Endodermal cell (in vitro differentiated cells): ENCODE measurements at places on chromosomes 4 and X.

- no peak for DNase-seq
These were observed 166.6 kb upstream of the GLRA2 start for GRCh38 chrX:14362721-14363120.

DNA sequence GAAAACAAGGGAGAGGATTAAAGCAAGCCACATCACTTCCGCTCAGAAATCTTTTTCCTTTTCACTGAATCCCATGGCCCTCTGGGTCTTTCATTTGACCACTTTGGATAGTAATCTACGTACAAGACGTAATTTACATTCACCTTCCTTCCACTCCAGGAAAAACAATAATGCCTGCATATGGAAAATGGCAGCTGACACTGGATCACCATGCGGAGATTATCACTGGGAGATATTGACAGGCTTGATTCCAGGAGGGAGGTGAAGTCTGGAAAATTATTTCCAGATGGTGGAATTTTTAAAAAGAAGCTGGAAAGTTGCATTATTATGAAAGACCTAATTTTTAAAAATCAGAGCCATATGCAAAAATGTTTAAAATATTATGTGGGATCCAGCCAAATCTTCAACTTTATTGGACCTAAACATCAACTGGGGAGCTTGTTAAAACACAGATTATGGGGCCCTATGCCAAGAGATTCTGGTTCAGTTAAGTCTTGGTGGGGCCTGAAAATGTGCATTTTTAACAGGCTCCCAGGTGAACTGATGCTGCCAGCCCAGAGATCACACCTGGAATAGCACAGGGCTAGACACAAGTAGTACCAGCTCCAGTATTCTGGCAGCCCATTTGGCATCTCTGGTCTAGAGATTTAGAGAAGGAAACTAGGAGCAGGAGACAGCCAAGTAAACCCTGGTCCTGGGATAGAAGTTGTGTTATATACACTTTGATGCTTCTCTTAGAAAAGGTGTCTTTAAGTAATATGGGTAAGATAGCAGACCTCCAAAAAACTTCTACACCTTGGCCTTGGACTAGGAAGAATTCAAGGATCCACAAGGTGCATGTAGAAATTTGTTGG, 290.3 kb upstream of the LDB2 start:
- DNase-seq: no peak

DNA sequence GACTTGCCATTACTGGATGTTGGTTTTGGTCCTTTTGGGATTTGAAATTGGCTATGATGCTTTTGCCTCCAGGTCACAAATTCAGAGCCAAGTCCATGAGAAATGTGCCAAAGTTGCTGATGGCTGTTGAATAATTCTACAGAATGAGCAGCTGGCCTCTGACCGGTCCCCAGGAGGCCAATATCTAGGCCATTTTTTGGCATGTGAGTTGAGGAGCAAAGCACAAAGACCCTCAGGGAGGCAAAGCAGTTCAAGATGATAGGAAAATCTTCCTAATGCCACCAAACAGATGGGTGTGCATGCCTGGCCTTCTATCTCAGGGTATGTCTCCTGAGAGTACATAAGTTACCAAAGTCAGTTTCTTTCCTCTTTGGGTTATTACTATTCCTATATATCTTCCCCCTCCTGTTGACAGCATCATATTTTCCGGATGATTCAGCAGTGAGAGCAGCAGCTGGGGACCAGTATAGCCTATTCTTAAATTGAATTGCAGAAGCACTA, 44.4 kb downstream of the SEL1L3 start:
- no peak for DNase-seq

GRCh38 chr4:57136281-57136680, 26.1 kb upstream of the IGFBP7 start:
- DNase-seq: no peak

DNA sequence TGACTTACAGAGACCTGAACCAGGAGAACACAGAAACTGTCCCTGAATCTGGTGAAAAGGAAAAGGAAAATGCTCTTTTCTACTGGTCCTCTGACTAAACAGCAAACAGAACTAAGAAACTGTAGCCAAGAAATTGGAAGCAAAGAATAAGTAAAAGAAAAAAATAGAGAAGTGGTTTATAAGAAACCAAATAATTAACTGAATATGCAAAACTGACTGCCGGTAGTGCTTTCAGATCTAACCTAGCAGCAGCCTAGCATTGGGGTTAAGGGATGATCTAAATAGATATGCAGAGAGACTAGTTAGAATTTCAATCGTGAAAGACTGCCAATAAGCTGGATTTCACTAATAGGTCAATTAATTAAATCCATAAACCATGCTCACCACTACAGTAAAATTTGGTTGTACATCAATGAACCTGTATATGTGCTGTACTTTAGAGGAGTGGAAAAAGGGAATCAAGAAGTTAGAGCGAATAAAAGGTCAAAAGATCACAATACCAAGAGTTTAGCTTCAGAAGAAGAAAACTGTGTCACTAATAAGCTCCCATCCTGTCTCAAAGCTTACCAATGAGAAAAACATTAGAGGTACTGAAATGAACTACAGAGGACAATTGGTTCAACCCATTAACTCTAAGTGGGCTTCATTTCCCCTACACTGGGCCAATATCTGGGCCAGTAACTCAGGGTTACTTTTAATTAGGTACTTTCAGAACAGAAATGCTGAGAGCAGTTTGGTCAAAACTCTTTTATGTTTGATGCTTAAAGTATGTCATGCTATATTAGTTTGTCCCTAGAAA, 53.6 kb downstream of the KLHL13 start:
- DNase-seq: no peak

DNA sequence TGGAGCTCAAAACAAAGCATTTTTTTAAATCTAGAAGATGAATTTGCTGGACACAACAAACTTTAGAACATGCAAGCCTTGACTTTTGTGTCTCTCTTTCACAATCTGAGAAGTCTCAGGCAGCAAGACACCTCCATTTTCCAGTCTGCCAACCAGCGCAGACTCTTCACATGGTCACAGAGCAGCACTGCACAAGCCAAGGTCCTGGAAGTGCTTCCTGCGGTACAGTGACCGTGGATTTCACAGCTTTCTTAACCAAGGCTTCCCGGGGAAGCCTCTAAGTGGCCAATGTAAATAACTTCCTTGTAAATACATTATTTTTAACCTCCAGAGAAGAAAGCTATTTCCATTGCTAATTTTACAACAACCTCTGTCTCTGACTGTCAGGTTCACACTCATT, 31.2 kb downstream of the ZNF827 start:
- DNase-seq: no peak

DNA sequence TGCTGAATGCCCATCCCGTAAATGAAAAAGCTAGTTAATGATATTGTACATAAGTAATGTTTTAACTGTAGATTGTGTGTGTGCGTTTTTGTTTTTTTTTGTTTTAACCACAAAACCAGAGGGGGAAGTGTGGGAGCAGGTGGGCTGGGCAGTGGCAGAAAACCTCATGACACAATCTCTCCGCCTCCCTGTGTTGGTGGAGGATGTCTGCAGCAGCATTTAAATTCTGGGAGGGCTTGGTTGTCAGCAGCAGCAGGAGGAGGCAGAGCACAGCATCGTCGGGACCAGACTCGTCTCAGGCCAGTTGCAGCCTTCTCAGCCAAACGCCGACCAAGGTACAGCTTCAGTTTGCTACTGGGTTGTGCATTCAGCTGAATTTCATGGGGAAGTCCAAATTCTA, at the start of gene SPP1:
Gene SPP1 (plus strand): TSS at position 249 of the 400 bp plus-strand sequence. CDS start 1,182 bp downstream, outside the sequence.
- DNase-seq: peak; percentile 90

GRCh38 chr4:75848891-75849290, 53.4 kb downstream of the PPEF2 start:
- no peak for DNase-seq

GRCh38 chr4:185334326-185334725, 61.4 kb downstream of the LRP2BP start:
- DNase-seq: no peak

DNA sequence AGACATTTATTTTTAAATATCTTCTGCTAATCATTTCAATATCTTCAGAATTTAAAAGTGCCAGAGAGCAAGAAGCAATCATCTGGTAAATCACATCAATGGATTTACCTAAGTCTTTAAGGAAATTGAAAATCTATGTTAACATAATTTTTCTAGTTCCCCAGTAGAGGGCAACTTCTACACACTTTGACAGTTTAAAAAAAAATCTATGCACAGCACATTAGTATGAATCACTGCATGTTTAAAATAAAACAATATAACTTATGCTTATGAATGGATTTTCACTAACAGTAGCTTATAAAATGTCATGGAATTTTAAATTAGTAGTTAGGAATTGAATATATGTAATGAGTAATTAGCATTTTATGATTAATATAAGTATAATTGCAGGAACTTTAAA, 126.5 kb downstream of the REELD1 start:
- no peak for DNase-seq

GRCh38 chr4:167613381-167613780, 379.1 kb upstream of the SPOCK3 start:
- no peak for DNase-seq

DNA sequence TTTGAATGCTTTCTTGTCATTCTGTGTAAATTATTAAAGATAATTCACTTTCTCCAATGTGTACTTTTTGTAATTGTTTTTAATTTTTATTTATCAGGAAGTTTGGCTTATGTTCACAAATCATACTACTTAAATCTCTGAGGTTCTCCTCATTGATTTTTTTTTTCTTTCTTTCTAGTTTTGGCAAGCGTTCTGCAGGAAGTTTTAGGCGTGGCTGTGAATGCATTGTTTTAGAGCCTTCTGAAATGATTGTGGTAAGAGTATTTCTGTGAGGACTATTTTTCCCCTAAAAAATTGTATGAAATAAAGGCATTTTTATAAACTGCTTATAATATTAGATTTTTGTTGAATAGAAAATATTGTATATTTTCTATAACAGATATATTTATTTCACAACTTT, 135.8 kb downstream of the RAPGEF2 start:
- DNase-seq: no peak

DNA sequence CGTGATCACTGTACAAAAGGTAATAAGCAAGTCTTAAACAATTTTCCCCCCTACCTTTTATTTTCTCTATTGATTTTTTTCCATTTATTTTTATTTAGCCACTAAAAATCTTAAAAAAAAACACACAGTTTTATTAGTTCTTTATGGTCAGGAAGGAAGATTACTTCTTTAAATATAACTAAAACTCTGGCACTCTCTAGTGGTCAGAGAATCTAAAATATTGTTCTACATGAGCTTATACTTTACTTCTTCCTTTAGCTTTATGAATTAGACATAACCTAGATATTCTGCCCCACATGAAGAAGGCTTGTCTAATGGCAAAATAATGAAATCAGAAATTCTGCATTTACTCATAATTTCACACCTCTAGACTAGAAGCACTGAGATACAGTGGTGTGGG, 135.2 kb downstream of the PDE5A start:
- DNase-seq: no peak

DNA sequence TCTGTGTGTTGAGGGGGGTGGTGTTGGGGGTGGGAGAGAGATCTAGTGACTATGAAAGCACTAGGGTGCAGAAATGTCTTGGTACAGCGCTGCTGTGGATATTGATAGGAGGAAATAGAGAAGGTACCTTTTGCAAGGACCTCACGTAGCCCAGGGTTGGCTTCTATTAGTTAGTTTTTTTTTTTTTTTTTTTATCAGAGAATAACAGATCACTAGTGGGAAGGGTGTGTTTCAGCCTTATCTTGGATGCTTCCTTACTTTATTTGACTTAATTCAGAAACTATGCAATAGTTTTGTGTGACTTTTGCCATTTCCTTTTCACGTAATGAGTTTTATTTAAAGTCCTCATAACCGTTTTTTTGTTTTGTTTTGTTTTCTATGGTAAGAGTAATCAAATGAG, 16.4 kb upstream of the PGRMC2 start:
- no peak for DNase-seq

DNA sequence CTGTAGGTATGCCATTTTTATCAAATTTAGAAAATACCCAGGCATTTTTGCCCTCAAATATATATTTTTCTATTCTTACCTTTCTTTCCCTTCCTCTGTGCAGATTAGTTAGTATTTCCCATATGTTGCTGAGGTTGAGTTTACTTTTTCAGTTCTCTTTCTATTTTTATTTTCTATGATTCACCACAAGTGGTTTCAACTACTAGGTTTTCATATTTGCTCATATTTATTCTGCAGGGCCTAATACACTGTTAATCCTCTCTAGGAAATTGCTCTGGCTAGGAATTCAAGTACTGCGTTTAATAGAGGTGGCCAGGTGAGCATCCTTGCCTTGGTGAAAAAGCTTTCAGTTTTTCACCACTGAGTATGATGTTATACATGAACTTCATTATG, 1535.3 kb upstream of the PCDH10 start:
- DNase-seq: no peak

GRCh38 chr4:15100994-15101695, 98.9 kb downstream of the CPEB2 start:
- no peak for DNase-seq

GRCh38 chr4:184409911-184410692, 64.2 kb downstream of the IRF2 start:
- no peak for DNase-seq

- DNase-seq: no peak
These were observed 1910.0 kb upstream of the AGA start for GRCh38 chr4:179352221-179352620.

GRCh38 chr4:174401471-174402130, 117.9 kb downstream of the CEP44 start:
- peak; percentile 58 for DNase-seq

GRCh38 chr4:83605744-83606172, 69.8 kb downstream of the GPAT3 start:
- DNase-seq: no peak

GRCh38 chrX:1281521-1281920, 12.9 kb downstream of the CSF2RA start:
- no peak for DNase-seq

DNA sequence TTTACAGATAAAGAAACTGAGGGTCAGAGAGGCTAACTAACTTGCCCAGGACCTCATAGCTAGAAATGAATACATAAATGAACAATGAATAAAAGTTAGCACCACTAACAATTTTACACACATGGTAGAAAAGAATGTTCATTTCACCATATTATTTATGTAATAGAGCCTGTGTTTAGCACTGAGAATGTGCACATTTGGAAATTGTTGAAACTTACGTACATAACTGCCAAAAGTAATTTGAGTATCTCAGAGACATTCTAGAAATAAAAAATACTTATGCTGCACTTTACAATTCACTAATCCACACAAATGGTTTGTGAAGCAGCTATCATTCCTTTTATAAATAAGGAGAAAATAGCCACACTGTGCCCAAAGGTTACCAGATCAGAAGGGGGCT, 9.9 kb downstream of the CASK start:
- DNase-seq: no peak

DNA sequence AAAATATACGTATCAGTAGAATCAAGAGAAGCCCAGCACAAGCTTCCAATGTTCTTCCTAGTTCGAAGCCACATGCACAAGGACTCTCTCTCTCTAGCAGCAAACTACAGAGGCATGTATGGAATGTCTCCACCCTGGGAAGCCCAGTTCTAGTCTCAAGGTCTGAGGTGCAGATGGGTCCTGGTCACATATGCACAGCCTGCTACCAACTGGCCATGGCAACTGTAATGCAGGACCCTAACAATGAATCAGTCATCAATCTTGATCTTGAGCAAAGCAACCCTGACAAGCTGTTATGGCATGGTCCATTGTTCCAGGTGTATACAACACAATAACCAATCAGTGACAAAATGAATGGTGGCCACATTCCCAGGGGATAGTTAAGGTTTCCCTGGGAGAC, 55.8 kb downstream of the MBNL3 start:
- peak; percentile 56 for DNase-seq
